ENCODE measurements at places on chromosomes 4 and X.
A peak's percentile ranks its signal among the peaks of the same experiment; 100 is the strongest.

DNA sequence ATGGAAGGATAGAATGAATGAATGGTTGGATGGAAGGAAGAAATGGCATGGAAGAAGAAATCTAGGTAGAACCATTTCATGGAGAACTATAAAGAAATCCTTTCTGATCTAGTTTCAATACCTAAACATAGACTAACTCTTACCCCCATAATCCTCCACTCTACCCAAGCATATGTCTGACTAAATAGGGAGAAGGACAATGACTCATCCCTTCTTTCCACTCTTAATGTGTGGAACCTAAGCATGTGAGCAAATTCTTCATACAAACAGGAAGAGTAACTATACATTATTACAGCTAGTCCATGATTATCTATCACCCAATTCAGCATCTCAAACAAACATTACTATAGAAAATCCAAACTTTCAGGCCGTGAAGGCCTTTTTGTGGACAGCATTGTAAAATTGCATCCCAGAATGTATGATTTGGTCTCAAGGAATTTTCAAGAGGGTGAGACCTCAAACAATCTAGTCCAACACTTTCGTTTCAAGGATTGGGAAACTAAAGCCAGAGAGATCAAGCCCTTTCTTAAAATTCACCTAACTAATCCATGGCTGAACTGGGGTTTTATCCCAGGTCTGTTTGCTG is 11.2 kb downstream of the C1QTNF7 start:
- DNase-seq = peak; percentile 57

GRCh38 chr4:17098996-17099395 is 200.6 kb upstream of the LDB2 start:
- no peak for DNase-seq

- no peak for DNase-seq
Observed at GRCh38 chr4:181431006-181431405, 812.2 kb upstream of the TENM3 start.

- DNase-seq = no peak
Observed at GRCh38 chr4:104531390-104531789, 36.7 kb upstream of the CXXC4 start.

DNA sequence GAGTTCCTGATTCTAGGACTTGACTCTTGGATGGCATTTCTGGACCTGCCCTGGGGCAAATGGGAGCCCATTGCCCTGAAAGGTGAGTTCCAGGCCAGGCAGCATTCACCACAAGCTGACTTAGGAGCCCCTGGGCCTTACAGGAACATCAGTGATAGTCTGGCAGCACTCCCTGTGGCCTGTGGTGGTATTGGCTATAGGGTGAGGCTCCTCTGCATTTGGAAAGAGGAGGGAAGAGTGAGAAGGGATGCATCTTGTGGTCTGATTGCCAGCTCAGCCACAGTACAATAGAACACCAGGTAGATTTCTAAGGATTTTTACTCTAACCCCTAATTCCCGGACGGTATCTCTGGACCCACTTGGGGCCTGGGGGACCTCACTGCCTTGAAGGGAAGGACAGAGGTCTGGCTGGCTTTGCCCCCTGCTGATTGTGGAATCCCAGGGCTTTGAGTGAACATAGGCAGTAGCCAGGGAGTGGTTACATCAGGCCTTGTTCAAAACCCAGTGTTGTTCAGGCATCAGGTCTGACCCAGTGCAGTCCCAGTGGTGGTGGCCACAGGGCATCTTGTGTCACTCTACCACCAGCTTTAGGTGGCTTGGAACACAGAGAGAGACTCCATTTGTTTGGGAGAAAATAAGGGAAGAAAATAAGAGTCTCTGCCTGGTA is 32.9 kb downstream of the MAGED4 start:
- DNase-seq = no peak

DNA sequence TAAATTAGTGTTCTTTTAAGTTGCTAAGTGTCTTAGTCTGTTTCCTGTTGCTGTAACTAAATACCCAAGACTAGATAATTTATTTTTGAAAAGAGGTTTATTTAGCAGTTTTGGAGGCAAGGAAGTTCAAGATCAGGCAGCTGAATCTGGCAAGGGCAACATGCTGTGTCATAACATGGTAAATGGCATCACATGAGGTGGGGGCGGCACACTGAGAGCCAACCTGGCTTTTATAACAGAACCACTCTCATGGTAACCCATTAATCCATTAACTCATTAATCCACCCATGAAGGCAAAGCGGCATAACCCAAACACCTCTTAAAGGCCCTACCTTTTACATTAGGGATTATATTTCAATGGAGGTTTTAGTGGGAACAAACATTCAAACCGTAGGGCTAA is 182.2 kb upstream of the GATB start:
- no peak for DNase-seq

GRCh38 chr4:88396681-88397080 is 18.0 kb downstream of the HERC6 start:
- no peak for DNase-seq

- DNase-seq = no peak
Observed at GRCh38 chrX:77693594-77693993, 92.4 kb downstream of the ATRX start.

- DNase-seq = no peak
Observed at GRCh38 chr4:73251384-73251783, 7.2 kb downstream of the ANKRD17 start.

- DNase-seq = no peak
Observed at GRCh38 chr4:30838331-30838730, 118.2 kb downstream of the PCDH7 start.

DNA sequence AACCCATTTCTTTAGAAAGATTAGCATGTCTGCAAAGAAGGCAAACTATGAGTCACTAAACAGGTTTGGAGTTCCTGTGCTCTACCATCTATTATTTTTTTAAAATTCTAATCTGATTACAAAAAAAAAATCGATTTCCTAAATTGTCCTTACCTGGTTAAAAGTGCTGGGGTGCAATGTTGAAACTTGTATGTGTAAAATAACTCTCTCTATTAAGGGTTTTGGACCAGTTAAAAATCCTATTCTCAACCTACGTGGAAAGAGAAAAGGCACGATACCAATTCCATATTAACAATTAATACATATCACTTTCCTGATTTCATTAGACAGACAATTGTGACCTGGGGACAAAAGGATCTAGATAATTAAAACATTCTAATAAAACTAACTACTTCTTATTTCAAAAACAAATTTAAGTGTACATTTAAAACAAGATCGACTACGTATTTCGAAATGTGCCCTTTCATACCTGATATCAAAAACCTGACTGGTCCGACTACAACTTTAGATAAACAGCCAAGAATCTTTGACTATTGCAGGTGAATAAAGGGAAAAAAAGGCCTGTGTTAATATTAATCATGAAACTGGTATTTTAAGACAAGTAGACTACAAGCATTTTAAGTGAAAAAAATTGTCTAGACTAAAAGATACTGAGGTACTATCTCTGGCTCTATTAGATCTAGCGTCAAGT is 21.2 kb downstream of the AADAT start:
- no peak for DNase-seq

GRCh38 chrX:9788911-9789310 is 2.7 kb downstream of the SHROOM2 start:
- no peak for DNase-seq

GRCh38 chr4:9984621-9985020 is 36.7 kb downstream of the SLC2A9 start:
- DNase-seq = no peak

- DNase-seq = no peak
Observed at GRCh38 chrX:64536736-64537135, 141.5 kb upstream of the MTMR8 start.

- no peak for DNase-seq
Observed at GRCh38 chr4:83276299-83277040, 8.1 kb downstream of the COQ2 start.

DNA sequence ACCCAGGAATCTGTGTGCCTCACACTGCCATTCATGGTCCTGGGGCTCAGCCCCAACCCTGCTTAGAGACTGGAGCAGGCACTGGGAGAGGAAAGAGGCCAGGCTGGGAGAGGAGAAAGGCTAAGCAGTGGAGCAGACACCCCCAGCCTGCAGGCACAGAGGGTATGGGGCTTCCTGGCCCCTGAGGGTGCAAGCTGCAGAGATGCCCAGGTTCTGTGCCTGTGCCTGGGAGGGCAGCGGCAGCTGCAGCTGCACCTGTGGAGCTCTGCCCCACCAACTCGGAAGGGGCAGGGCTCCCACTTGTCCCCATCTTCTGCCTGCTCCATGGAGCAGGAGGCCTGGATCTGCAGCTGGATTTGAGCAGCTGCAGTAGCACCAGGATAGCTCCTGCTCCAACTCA is 47.9 kb downstream of the DMP1 start:
- no peak for DNase-seq

DNA sequence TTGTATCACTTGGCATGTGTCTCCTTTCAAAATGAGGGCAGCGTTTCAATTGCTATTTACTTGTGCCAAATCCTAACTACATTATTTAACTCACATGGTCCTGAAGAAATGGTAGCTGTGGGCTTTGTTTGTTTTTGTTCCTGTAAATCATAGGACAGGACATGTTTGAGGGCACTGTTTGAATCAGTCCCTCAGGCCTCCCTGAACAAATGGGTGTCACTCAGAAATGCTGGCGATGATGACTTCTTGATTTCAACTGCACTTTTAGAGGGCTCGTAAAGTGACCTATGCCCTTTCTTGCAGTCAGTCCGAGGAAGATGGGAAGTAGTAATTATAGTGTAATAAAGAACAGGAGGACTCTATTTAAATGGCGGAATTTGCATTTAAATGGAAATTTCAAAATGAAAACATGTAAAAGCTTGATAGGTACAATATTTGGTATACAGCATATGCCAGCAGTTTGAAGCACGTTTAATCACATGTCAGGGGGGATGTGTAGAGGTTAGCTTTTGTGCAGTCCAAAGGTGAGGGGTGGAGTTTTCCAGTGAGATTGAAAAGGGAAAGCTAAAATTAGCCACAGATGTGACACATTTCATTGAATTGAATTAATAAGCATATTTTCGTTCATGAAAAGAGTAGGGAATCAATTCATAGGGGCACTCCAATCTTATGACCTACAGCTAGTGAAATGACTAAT is 1958.7 kb upstream of the IGFBP7 start:
- DNase-seq = no peak

GRCh38 chr4:85808864-85809263 is 333.9 kb downstream of the ARHGAP24 start:
- DNase-seq = no peak

DNA sequence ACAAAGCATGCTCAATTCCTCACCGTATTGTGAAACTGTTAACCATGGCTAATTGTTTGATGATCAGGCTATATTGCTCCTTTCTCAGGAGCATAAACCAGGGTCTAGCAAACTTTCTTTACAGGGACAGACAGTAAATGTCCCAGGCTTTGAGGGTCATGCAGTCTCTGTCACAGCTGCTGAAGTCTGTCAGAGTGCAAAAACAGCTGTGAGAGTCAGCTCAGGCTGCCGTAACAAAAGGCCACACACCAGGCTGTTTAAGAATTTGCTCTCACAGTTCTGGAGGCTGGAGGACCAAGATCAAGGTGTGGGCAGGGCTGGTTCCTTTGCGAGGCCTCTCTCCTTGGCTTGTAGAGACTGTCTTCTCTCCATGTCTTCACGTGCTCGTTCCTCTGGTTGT is 75.6 kb downstream of the GPR143 start:
- no peak for DNase-seq

- DNase-seq = no peak
Observed at GRCh38 chrX:48509619-48510018, 827 bp downstream of the PORCN start.

DNA sequence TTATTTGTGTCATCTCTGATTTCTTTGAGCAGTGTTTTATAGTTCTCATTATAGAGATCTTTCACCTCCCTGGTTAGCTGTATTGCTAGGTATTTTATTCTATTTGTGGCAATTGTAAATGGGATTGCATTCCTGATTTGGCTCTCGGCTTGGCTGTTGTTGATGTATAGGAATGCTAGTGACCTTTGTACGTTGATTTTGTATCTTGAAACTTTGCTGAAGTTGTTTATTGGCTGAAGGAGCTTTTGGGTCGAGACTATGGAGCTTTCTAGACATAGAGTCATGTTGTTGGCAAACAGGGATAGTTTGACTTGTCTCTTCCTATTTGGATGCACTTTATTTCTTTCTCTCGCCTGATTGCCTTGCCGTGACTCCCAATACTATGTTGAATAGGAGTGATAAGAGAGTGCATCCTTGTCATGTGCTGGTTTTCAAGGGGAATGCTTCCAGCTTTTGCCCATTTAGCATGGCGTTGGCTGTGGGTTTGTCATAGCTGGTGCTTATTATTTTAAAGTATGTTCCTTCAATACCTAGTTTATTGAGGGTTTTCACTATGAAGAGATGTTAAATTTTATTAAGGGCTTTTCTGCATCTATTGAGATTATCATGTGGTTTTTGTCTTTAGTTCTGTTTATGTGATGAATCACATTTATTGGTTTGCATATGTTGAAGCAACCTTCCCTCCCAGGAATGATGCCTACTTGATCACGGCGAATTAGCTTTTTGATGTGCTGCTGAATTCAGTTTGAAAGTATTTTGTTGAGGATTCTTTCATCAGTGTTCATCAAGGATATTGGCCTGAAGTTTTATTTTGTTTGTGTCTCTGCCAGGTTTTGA is 72.7 kb upstream of the BOD1L1 start:
- peak; percentile 82 for DNase-seq

- DNase-seq = no peak
Observed at GRCh38 chr4:189499696-189500095, 441.0 kb upstream of the FRG1 start.

GRCh38 chr4:70994069-70994366 is 569 bp downstream of the DCK start:
- no peak for DNase-seq

GRCh38 chr4:87632469-87632868 is 17.6 kb upstream of the DMP1 start:
- no peak for DNase-seq

GRCh38 chr4:4260185-4260751 is 12.2 kb upstream of the TMEM128 start:
- peak; percentile 49 for DNase-seq

DNA sequence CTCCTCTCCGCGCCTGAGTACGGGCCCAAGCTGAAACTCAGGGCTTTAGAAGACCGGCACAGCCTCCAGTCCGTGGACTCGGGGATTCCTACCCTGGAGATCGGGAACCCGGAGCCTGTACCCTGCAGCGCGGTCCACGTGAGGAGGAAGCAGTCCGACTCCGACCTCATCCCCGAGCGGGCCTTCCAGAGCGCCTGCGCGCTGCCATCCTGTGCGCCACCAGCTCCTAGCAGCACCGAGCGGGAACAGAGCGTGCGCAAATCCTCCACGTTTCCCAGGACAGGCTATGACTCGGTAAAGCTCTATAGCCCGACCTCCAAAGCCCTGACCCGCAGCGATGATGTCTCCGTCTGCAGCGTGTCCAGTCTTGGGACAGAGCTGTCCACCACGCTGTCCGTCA is 13.9 kb downstream of the TBC1D14 start:
- no peak for DNase-seq

- peak; percentile 58 for DNase-seq
Observed at GRCh38 chr4:20249333-20249732, 2.4 kb upstream of the SLIT2 start.

DNA sequence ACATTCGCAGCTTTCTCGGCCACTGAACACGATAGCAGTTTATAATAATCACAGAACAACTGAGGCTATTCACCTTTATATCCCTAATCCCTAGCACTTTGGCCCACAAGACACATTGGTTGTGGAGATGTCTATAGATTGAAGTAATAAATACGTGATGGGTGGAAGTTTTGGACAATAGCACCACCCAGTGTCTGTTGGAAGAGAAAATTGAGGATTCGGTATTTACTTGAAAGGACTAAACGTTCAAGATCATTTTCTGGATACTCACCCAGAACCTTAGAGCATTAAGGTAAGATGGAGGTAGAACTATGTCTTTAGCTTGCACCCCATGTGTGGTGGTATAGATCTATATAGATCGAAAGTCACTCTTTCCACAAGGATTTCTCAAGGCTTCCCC is 787 bp upstream of the TMSB15A start:
- peak; percentile 27 for DNase-seq

GRCh38 chr4:32148111-32148666 is 1428.0 kb downstream of the PCDH7 start:
- DNase-seq = peak; percentile 31

Data from fibroblast of skin of right biceps (primary cell).